ENCODE measurements at places on chromosomes 16 and 17.

- no peak for DNase-seq
Measured at GRCh38 chr17:56213031-56213430, 59.8 kb downstream of the ANKFN1 start.

- no peak for DNase-seq
Measured at GRCh38 chr17:48125829-48126531, 18.4 kb downstream of the SNX11 start.

DNA sequence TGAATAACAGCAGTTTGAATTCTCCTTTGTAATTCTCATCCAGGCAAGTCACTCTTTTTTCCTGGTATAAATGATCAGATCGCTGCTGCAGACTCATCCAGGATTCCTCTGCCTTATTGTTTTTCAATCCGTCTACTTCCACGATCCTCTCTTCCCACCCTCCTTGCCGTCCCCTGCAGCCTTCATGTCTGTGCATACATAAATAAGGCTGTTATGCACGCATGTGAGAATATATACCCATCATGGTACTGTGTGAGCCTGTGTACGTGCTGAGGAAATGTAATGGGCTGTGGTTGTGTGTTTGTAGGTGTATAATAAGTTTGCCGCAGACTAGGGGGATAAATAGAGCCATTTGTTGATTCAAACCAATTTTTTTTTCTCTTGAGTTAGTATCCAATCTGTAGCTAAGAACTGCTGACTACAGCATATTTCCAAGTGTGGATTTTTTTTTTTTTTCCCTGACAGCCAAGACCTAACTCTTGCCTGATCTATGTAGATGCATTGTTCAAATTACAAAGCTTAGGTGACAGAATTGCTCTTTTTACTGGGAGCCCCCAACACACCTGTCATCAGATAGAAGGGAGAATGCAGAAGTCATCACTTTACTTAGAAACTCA, 62.2 kb downstream of the RBFOX1 start:
- no peak for DNase-seq

GRCh38 chr16:57000271-57001025, 11.1 kb downstream of the NLRC5 start:
- DNase-seq: no peak

GRCh38 chr16:49530427-49530970, 156.9 kb downstream of the C16orf78 start:
- no peak for DNase-seq

- DNase-seq: no peak
Measured at GRCh38 chr17:28404812-28405570, 1.0 kb downstream of the SLC46A1 start.

DNA sequence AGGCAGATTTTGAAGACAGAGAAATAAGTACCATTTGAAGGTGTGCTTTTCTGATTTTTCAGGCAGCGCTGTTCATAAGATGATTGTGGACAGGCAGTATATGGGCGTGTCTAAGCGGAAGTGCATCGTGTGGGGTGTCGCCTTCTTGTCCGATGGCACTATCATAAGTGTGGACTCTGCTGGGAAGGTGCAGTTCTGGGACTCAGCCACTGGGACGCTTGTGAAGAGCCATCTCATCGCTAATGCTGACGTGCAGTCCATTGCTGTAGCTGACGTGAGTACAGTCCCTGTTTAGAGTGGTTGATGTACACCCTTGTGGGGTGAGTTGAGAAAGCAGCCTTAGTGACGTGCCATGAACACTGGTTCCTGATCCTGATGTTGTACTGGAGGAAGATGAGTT, 10.7 kb downstream of the UTP4 start:
- DNase-seq: no peak

- no peak for DNase-seq
Measured at GRCh38 chr17:17609121-17609520, 17.6 kb upstream of the PEMT start.

DNA sequence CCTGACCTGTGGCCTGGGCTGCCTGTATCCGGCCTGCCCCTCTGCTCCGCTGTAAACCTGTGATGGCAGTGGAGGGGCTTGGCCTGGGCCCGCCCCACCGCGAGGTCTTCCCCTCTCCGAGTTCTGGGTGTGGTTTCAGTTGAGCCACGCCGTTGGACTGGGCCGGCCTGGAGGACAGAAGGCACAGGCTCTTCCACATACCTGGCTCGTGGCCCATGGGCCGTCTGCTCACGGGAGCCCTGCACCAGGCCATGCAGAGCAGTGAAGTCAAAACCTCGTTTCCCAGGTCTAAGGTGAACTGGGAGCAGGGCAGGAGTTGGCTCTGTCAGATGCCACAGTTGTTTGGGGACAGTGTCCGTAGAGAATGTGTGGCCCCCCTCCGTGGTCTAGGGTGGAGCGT, 5.6 kb upstream of the RNPS1 start:
- DNase-seq: no peak

DNA sequence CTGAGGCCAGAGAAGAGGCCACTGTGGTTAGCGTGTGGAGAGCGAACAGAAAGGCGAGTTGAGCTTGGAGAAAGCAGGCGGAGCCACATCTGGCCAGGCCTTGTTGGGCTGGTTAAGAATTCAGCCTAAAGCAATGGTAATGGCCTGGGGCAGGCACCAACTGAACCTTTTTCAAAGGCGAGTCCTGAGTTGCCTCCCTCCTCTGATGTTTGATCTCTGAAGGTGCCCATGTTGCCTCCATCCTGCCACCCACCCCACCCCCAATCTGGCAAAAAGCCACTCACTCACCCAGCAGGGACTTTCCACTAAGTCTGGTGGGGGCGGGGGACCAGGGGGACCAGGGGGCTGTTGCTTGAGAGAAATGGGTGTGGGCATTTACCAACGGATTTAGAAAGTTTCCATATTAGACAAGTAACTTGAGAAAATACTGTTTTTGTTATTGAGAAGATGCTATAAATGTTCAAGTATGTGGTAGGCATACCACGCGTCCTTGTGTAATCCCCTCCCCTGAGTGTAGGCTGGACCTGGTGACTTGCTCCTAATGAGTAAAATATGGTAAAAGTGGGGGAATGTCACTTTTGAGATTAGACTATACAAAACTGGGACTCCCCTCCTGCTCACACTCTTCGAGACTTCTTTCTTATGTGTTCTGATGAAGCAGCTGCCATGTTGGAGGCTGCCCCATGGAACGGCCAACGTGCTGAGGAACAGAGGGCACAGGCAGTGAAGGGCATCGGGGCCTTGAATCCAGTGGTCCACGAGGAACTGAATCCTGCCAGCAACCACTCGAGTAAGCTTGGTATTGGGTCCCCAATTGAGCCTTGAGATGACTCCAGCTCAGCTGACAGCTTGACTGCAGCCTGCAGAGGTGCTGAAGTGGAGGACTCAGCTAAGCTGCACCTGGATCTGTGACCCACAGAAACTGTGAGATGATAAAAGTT, 29.9 kb upstream of the TNS4 start:
- DNase-seq: no peak

DNA sequence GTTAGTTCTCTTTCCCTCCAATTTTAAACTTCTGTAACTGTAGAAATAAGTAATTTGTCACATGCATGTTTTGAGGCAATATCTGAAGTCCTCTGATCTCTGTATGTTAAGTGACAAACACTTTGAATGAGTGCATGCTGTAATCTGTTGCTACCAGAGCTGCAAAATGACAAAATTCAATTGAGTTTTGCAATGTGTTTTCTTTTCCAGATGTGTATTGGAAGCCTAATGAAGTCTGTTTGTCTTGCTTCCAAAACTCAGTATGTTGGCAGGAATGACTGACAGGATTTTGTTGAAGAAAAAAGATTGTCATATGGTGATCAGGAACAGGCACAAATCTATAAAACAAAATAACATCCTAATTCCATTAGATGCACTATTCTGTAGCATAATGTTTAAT, 561.6 kb upstream of the CDH8 start:
- DNase-seq: no peak

DNA sequence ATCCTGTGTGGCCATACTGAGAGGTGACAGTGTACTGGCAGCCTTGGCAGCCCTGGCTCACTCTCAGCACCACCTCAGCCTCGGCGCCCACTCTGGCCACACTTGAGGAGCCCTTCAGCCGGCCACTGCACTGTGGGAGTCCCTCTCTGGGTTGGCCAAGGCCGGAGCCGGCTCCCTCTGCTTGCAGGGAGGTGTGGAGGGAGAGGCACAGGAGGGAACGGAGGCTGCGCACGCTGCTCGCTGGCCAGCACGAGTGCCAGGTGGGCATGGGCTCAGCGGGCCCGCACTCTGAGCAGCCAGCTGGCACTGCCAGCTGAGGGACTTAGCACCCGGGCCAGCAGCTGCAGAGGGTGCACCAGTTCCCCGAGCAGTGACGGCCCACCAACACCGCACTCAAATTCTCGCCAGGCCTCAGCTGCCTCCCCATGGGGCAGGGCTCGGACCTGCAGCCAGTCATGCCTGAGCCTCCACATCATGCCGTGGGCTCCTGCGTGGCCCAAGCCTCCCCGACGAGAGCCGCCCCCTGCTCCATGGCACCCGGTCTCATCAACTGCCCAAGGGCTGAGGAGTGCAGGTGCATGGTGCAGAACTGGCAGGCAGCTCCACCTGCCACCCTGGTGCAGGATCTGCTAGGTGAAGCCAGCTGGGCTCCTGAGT, 184.4 kb upstream of the TOX3 start:
- DNase-seq: no peak

GRCh38 chr16:1416521-1416941, 2.0 kb upstream of the UNKL start:
- DNase-seq: no peak

DNA sequence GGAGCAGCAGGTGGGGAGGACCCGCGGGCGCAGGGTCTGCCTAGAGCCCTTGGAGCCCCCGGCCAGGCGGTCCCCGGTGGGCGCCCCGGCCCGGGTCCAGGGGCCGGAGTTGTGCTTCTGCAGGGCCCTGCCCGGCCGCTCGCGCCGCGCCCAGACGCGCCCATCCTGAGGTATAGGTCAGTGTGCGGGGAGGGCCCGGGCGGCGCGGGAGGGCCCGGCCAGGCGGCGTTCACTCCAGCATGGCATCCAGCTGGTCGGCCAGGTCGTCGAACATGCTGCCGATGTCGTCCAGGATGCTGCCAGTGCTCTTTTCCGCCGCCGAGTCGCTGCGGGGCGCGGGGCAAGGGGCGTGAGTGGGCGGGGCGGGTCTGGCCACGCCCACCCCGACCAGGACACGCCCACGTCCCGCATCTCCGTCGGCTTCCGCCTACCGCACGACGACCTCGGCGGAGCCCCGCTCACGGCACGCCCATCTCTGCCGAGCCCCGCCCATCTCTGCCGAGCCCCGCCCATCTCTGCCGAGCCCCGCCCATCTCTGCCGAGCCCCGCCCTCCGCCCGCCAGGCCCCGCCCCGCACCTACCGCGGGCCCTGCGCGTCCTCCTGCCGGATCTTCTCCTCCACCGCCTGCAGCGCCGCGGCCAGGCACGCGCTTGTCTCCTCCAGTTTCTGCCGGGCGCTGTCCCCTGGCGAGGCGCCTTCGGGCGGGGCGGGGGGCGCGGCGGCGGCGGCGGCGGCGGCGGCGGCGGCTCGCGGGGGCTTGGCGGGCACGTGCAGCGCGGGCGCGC, 17.9 kb downstream of the CASKIN1 start:
- no peak for DNase-seq

DNA sequence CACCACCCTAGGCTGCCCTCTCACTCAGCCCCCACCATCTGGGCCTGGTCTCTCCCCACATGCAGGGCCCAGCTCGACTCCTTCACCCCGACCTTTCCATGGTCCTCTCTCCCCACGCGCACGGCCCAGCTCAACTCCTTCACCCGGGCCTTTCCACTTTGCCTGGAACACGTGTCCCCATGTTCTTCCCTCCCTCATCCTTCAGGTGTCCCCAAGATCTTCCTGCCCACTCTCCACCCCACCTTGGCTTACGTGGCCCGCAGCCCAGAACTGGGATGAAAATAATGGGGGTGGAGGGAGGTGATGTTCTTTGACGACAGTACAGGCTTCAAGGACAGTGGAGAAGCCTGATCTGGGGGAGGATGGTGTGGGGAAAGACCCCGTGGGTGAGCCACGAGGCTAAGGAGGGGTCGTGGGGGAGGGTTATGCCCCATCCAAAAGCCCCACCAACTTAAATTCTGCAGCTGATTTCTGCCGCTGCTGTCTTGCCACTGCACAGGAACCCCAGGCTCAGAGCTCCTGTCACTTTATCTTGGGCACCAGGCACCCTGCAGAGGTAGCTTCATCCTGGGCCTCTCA, 9.9 kb upstream of the MEAK7 start:
- no peak for DNase-seq

DNA sequence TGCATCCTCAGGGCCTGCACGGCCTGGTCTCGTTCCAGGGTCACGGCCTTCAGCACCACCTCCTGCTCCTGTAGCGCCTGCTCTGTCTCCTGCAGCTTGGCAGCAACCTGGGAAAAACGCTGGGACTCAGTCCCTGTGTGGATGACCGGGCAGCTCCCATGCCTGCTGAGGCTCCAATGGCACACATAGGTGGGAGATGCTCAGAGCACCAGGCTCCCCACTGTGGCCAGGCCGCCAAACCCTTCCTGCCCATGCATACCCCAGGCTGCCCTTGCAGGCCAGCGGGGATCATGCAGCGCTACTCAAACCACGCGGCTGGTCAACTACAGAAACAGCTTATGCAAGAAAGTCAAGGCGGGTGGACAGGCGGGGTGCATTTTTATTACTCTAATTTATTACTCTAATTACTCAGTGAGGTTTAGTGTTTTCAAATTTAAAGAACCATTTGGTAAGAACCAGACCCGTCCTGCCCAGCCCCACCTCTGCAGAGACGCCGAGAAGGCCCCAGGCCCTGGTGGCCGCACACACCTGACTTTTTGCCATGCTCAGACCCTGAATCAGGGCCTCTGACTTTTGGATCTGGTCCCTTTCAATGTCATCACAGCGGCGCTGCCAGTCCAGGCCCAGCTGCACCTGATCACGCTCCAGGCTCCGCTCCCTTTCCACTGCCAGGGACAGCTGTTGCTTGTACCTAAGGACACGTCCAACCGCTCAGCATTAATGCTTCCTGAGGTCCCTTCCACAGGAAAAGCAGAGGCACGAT, 34.0 kb downstream of the CCDC57 start:
- no peak for DNase-seq

- no peak for DNase-seq
Measured at GRCh38 chr16:12340151-12340733, 363.7 kb downstream of the SNX29 start.

GRCh38 chr17:81245665-81246342, 6.7 kb downstream of the NDUFAF8 start:
- DNase-seq: no peak

DNA sequence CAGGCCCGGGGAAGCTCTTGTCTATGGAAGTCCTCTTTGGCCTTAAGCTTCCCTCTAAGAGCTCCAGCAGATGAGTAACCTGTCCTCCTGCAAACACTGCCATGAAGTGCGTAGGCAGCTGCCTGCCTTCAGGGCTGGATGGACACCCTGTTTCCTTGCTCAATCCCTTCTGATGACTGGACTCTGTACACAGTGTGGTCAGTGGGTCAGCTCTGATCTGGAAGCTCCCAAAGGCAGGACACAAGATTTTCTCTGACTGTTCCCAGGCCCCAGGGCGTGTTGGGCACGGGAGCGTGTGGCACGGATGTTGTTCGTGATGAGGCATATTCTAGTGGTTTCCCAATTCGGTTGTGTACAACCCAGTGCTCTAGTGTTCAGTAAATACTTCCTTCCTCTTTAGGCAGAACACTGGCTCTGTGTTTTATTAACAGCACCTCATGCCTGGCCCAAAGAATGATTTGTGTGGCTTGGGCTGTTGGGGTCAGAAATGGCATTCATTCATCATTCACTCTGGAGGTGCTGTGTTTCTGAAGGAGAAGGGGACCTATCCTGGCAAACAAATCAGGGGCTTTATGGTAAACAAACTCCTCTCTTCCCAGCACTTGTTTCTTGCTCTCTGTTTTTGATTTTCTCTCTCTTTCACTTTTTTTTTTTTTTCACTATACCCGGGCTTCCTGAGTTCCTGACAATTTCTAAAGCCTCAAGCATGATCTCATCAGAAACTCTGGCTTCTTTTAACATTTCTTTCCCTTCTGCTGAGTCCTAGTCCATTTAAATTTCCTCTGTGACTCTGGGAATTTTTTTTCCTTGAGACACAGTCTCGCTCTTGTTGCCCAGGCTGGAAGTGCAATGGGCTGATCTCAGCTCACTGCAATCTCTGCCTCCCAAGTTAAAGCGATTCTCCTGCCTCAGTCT, 12.0 kb upstream of the RNF157 start:
- DNase-seq: no peak

All from activated gamma-delta T cell (primary cell).